CD4-positive, alpha-beta T cell treated with Interleukin-17A for 4 hours (primary cell): ENCODE measurements at places on chromosomes 3 and 15.

DNA sequence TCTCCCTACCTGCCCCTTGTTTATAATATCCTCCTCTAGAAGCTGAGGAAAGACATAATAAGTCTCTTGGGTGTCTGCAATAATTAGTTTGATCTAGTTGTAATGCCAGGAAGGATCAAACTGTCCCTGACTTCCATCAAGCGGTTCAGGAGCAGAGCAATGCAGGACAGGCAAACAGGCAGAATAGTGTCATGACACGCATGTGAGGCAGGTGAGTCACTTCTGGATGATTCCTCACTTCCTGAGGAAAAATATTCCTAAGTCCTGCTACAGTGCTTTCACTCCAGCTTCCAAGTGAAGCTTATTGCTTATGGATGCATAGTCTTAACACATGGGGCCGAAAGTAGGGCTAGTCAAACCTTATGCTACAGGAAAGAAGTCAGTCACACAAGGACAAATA is 85.8 kb downstream of the GREM1 start:
- no peak for DNase-seq

- DNase-seq = no peak
These were observed 48.3 kb upstream of the CGNL1 start for GRCh38 chr15:57327985-57328471.

GRCh38 chr3:126417515-126417914 is 22.8 kb downstream of the CFAP100 start:
- no peak for DNase-seq

DNA sequence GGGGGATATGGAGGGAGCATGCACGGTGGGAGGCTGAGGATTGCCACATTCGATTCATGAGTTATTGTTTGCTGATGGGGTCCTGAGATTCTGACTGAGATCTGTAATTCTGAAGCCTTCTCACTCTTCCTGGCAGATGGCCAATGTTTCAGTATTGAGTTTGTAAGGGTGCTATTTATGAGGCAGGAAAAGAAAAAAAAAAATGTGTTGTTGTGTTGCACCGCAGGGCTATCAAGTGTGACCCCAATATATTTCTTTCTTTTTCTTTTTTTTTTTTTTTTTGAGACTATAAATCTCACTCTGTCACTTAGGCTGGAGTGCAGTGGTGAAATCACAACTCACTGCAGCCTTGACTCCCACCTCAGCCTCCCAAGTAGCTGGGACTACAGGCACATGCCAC is 3.2 kb upstream of the SENP2 start:
- DNase-seq = no peak
